Stimulated activated CD8-positive, alpha-beta memory T cell treated with anti-CD3 and anti-CD28 coated beads, Interleukin-4, amount 100 ng/mL, for 4 hours (primary cell): ENCODE measurements at places on chromosomes 16 and 17.

DNA sequence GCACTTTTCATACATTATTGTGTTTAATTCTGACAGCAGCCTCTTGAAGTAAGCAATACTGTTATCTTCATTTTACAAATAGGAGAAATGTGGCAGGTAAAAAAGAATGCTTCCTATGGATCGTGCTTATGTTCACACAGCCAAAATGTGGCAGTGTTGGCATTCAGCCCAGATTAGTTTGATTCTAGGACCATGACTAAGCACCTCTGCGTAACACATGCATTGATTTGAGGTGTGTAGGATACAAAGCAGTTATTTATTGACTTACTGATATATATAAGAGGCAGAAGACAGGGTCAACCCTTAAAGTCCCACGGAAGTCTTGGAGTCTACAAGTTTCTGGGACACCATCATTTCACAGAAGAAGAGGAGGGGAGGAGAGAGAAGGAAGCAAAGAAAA, 1144.4 kb upstream of the GOT2 start:
- DNase-seq = no peak

DNA sequence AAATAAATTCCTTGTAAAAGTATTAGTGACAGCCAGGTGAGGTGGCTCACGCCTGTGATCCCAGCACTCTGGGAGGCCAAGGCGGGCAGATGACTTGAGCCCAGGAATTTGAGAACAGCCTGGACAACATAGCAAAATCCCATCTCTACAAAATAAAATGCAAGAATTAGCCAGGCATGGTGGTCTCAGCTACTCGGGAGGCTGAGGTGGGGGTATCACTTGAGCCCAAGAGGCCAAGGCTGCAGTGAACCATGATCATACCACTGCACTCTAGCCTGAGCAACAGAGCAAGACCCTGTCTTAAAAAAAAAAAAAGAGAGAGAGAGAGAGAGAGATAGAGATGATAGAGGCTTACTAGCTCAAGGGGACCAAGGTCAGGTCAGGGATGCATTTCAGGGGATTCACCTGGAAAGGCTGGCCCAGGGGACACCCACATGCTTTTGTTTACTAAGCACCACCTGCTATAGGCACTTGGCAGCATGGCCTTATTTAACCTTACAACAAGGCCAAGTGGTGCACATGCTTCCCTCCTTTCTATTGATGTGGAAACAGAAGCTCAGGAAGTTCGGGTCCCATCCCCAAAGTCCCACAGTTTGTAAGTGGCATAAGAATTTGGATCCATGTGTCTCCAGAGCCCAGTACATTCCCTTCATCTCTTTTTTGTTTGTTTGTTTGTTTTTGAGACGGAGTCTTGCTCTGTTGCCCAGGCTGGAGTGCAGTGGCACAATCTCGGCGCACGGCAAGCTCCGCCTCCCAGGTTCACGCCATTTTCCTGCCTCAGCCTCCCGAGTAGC, 12.4 kb upstream of the SRCIN1 start:
- no peak for DNase-seq

GRCh38 chr17:6070430-6070912, 292 bp downstream of the WSCD1 start:
- no peak for DNase-seq

DNA sequence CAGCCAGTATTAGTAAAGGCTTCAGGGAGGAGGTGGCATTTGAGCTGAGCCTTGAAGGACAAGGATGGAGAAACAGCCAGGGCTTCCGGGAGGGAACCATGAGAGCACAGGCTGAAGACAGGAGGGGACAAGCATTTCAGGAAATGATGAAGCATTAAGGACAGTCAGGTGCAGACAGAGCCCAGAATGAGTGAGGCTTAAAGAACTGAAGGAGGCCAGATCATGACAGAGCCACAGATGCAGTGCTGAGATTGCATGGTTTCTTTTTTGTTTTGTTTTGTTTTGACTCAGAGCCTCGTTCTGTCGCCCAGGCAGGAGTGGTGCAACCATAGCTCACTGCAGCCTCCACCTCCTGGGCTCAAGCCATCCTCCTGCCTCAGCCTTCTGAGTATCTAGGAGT, 211.5 kb downstream of the SOX9 start:
- DNase-seq = no peak

GRCh38 chr17:43608313-43608712, 53.4 kb downstream of the MEOX1 start:
- DNase-seq = no peak

DNA sequence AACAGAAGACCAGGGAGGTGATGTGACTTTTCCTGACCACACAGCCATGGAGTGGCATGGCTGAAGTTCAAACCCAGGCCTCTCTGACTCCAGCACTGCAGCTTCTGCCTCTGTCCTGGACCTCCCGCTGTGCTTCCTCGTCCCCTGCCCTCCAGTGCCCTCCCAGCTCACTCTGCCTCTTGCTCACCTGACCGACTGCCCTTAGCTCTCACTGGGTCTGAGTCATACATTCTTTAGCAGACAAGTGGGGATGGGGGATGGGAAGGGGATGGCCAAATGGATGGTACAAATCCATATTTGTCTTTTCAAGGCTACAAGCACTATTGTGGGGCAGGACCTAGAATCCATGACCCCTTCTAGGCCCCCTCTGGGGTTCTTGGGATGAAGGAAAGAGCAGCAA, 33.0 kb downstream of the PITPNM3 start:
- no peak for DNase-seq

- no peak for DNase-seq
Observed at GRCh38 chr16:85536073-85536410, 77.1 kb upstream of the GSE1 start.

- DNase-seq = no peak
Observed at GRCh38 chr16:23826528-23827045, 9.2 kb upstream of the PRKCB start.

GRCh38 chr17:19298569-19299213, 61.5 kb downstream of the EPN2 start:
- no peak for DNase-seq

- DNase-seq = no peak
Observed at GRCh38 chr16:67087803-67088202, 21.9 kb upstream of the PHAF1 start.

DNA sequence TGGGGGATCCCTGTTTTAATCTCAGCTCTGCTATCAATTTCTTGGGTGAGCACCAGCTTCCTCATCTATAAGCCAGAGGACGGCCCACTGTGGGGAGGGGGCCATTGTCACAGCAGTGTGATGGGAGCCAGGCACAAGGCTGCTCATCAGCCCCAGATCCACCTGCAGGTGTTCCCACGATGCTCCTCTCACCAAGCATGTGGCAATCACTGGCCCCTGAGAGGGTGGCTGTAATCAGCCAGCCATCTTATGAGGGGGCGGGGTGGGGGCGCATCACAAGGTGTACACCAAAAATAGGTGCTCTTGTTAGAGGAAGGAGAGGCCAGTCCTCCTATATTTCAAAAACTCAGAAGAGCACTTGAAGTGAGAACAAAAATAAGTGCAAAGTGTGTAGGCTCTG, 31.2 kb downstream of the HNF1B start:
- no peak for DNase-seq

GRCh38 chr16:52528393-52529065, 18.4 kb downstream of the TOX3 start:
- no peak for DNase-seq

DNA sequence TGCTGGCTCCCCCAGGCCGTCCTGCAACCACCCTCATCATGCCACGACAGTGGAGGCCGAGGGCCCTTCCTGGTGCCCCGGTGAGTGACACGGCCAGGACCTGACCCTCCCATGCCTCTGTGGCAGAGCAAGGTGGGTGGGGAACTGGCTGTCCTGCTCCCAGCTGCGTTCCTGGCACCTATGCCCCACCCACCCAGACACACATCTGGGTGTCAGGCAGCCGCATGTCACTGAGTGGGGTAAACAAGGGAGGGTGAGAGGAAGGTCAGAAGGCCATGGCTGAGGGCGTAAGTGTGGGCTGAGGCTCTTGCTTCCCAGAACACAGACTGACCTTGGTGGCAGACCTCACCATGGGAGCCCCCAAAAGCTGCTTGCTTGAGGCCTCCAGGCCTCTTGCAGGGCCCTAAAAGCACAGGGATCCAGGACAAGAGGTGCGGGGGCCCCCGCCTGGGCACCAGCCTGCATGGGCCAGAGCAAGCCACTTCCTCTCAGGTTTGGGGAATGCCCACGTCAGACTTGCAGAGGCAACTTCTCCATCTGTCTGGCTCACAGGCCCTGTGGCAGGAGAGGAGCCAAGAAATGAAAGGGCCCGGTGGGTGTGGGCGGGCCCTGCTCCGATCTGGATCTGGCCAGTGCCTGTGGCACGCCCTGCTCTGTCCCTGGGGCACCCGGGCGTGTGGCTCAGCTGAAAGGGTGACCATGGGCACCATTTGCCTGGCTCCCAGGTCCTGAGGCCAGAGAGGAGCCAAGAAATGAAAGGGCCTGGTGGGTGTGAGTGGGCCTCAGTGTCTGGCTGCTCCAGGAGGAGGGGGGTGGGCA, 3.9 kb upstream of the CCDC57 start:
- DNase-seq = no peak
